Renal cortical epithelial cell (primary cell): ENCODE measurements at places on chromosomes 2 and 18. TPM values are rescaled to one million over a fixed set of nuclear protein-coding genes. Genes with fewer than 3 reads are reported as not detected.
A peak's percentile ranks its signal among the peaks of the same experiment; 100 is the strongest.

- no peak for DNase-seq
Observed at GRCh38 chr2:46723346-46723745, 192.3 kb downstream of the MCFD2 start.

GRCh38 chr2:159439421-159439820 lies 152.9 kb upstream of the WDSUB1 start:
- no peak for DNase-seq

DNA sequence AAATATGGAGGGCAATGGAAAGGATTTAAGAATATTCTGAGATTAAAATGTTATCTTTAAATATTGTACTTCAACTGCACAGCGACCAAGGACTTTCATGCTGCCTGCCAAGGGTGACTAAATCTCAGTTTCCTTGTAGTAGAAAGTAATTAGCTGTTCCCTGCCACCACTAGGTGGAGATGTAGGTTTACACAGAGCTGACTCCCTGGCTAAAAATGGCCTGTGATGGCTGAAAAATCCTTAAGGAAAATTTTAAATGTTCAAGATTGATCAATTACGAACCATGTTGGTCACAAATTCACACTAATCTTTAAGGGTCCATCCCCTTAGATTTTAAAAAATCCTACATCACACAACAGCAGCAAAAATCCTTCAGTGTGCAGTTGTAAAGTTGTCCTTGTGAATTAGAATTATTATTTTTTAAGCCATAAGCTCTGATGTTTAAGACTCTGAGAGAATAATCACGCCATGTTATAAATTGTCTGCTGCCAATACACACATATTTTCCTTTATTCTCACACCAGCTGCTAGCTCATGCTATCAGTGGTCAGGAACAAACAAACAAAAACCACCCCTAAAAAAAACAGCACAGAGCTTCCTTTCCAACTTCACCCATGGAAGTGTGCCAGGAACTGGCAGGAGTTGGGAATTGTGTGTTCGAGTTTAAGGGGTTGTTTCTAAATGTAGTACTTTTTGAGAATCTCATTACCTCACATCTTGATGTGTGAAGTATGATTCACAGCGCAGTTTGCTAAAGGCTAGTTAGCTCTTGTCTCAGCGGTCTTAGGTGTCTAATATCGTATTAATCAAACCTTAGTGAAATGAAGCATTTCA lies 399.8 kb downstream of the TMEM182 start:
- DNase-seq: peak; percentile 75

Gene ANKRD62
- not detected in 2 replicates for total RNA-seq

Gene KCNJ13
- total RNA-seq: 0.20 TPM in 1 of 2 replicates, not detected in the other
